Posterior cingulate gyrus (tissue), 11 donors: ENCODE measurements at places on chromosomes 13 and 19.

- no peak for DNase-seq
Observed at GRCh38 chr13:67228031-67228430, 2.1 kb downstream of the PCDH9 start.

DNA sequence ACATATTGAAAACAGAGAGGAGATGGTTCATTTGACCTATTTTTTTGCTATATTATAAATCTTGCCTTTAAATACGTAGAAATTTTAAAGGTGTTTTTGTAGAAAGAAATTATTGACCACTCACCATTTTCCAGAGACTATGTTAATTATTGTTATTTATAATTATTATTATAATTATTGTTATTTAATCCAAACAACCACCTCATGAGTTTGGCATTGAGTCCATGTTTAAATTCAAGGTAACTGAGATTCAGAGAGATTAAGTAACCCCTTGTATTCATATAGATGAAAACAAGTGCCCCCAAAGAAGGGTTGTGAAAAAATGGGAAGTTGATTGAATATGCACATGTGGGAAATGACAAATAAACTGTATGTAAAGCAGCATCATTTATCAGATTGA lies 692.5 kb upstream of the MIR17HG start:
- no peak for DNase-seq

DNA sequence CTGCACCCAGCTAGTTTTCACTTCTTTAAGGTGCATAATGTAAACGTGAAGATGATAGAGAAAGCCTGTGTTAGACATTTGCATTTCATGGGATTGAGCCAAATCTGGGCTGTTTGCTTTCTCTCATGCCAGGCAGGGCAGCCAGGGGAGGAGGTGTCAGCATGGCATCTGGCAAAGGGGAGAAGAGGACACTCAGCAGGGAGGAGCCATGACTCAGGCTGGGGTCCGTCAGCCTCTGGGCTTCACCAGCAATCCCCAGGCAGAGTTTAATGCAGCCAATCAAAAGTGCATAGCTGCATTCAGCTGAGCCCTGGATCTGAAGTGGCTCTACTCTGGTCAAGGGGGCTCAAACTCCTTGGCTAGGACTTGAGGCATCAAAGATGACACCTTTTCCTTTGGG lies 23.5 kb downstream of the EBPL start:
- no peak for DNase-seq

DNA sequence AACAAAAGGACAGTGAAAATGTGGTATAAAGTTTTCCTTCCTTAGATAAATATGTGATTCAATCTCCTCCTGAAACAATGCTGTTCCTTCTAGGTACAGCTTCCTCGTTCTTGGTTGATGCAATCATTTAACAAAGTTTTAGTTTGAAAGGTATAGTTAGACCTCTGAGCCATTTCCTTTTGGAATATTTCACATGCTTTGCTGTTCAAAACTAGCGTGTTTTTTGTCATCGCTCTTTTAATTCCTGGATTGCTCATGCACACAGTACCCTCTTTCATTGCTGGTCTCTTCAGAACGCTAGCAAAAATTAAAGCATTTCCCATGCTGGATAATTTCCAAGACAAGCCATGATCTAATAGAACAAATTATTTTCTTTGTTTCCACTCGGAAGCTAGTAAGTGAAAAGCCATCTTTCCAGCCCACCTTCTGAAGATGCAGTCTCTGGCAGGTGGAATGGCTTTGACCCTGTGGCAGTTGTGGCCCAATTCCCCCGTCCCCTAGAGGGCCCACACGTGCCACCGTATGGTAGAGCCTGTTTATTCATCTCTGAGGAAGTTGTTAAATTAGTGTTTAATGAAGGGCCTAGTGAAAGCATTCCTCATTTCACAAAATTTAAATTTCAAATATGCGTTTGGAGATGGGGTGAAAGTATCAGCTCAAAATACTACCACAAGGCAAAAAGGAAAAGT lies 1040.6 kb upstream of the SLC10A2 start:
- no peak for DNase-seq

DNA sequence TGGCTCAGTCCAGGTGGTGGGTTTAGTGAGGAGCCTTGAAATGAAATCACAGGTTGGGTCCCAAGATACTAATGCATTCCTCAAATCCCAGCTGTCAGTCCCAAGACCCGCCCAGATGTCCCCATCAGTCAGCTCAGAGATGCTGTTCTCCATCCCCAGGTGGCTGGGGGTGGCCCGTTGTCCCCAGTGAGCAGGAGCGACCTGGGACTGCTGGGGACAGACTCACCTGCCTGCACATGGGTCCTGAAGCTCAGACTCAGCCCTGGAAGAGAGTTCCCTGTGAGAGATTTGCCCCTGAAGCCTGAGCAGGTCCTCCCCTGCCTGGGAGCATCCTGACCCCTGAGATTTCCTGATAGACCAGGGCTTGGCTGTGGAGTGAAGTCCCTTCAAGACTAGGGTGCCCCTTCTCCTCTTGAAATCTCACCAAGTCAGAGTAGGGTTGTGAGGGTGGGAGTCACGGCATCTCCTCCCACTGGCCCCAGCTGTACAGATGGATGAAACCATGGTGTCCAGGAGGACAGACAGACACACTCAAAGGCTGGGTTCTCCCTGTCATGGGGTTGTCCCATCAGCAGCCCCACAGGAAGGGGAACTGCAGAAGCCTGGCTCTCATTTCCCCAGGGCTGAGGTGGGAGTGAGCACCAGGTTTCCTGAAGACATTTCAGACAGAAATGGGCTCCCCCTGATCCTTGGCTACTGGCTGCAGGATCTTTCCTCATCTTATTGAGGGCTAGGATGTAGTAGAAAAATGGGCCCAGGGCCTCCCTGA lies 14.4 kb downstream of the LILRA5 start:
- DNase-seq = no peak

- DNase-seq = no peak
Observed at GRCh38 chr13:32902874-32903273, 113.3 kb upstream of the KL start.

DNA sequence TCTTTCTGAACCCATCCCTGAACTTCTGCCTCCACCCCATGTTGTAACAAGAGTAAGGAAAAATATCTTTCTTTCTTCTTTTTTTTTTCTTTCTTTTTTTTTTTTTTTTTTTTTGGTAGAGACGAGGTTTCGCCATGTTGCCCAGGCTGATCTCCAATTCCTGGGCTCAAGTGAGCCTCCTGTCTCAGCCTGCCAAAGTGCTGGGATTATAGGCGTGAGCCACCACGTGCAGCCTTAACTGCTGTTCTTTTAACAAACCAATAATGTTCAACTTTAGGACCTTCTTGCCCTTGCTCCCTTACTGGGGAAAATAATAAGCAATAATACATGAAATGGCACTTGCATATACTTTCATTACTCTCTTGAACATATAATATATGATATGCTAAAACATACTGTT lies 19.6 kb downstream of the GPR183 start:
- DNase-seq = no peak

DNA sequence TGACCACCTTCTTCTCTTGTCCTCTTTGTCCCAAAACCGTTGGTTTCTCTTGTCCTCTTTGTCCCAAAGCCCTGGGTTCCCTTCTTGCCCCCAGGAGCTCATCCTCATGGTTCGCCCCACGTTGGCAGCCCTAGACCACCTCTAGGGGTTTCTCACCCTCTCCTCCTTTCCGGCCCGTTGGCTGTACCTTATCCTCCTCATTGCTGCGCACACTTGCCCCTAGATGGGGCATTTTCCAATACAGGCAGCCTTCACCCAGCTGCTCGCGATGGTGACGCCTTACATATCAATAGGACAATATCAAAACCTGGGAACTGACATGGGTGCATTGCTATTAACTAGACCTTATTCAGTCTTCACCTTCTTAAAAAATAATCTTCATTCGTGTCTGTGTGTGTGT lies 86.5 kb downstream of the IPO5 start:
- DNase-seq = no peak

GRCh38 chr13:39154041-39154440 lies 115.8 kb downstream of the NHLRC3 start:
- no peak for DNase-seq

DNA sequence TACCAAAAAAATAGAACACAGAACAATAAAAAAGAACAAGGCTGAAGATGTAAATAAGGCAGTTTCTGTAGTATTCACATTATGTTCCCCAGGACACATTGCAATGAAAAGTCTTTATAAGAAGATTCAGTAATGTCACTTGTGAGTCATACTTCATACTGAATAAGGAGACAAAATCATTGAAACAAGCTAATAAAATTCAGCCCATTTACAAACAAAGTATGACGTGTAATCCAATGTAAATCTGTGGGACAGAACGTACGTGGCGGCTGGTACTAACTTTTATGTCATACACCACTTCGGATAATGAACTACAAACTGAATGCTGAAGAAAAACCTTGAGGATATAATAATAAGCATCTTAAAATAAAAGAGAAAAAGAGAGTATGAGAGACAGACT lies 512.8 kb upstream of the MIR17HG start:
- no peak for DNase-seq

- no peak for DNase-seq
Observed at GRCh38 chr13:46010148-46010547, 42.4 kb downstream of the ZC3H13 start.

- DNase-seq = peak; percentile 62
Observed at GRCh38 chr19:18674616-18675015, 8.9 kb upstream of the CRTC1 start.

- no peak for DNase-seq
Observed at GRCh38 chr19:33375837-33376159, 2.3 kb downstream of the CEBPG start.

GRCh38 chr19:19422156-19422555 lies 16.7 kb downstream of the GATAD2A start:
- DNase-seq = peak; percentile 67

DNA sequence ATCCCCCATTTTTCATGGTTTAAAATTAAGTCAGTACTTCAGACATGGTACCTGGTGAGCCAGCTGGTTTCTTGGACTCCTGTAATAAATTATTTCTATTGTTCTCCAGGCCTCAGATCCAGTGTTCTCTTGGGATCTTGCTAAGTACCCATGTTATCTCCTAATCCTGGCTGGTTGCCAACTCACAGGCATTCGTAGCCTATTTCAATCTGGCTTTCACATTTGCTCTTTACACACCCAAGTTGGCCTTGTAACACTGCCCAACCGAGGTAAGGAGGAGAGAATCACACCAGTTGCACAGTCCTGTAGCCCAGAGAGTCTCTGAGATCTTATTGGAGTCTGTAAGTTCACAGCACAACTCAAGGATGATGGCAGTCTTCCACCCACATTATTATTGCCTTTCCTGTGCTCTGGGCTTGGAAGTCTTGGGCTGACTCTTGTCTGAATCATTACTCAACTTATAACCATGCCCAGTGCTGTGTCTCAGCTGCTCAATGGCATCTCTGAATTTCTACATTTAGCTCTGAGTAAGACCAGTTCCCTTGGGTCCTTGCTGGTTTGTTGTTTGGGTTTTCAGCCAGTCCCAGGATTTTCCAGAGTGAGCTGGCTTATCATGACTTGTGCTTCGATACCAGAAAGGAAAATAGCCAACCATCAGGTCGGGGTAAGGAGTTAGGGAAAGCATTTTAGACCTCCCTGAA lies 76.6 kb upstream of the KLF12 start:
- DNase-seq = no peak

DNA sequence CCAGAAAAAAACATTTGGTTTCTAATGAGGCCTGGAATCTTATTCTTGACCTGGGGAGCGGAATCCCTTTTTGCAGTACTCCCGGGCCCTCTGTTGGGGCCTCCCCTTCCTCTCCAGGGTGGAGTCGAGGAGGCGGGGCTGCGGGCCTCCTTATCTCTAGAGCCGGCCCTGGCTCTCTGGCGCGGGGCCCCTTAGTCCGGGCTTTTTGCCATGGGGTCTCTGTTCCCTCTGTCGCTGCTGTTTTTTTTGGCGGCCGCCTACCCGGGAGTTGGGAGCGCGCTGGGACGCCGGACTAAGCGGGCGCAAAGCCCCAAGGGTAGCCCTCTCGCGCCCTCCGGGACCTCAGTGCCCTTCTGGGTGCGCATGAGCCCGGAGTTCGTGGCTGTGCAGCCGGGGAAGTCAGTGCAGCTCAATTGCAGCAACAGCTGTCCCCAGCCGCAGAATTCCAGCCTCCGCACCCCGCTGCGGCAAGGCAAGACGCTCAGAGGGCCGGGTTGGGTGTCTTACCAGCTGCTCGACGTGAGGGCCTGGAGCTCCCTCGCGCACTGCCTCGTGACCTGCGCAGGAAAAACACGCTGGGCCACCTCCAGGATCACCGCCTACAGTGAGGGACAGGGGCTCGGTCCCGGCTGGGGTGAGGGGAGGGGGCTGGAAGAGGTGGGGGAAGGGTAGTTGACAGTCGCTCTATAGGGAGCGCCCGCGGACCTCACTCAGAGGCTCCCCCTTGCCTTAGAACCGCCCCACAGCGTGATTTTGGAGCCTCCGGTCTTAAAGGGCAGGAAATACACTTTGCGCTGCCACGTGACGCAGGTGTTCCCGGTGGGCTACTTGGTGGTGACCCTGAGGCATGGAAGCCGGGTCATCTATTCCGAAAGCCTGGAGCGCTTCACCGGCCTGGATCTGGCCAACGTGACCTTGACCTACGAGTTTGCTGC lies at the start of gene ICAM4:
TSS of gene ICAM4 (plus strand) at position 153 of the 935 bp plus-strand sequence. CDS start at position 211, 58 bp downstream.
- DNase-seq = no peak

DNA sequence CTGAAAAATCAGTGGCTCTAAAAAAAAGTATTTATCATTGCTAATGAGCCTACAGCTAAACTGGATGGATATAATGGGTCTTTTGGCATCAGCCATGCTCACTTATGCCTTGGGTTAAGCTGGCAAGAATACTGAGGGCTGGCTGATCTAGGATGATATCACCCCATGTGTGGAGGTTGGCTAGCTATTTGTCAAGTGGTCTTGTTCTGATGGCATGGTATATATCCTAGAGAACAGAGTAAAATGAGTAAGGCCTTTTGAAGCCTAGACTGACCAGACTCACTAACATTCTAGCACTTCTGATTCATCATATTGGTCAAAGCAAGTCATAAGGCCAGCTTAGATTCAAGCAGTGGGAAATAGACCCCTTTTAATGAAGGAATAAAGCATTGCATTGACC lies 383.0 kb downstream of the SLITRK1 start:
- DNase-seq = no peak

DNA sequence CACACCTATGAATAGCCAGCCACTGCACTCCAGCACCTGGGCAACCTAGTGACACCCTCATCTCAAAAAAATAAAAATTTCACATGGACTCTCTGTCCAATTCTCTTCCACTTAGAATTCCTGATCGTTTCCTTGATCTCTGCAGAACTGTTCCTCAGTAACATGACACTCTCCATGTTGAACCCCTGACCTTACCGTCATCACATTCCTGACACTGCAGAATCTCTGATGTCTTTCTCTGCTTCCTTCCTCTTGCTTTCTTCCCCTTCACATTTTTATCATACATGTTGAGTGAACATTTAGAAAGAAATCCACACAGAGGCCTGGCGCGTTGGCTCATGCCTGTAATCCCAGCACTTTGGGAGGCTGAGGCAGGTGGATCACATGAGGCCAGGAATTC lies 15.0 kb downstream of the ZNF114 start:
- no peak for DNase-seq

DNA sequence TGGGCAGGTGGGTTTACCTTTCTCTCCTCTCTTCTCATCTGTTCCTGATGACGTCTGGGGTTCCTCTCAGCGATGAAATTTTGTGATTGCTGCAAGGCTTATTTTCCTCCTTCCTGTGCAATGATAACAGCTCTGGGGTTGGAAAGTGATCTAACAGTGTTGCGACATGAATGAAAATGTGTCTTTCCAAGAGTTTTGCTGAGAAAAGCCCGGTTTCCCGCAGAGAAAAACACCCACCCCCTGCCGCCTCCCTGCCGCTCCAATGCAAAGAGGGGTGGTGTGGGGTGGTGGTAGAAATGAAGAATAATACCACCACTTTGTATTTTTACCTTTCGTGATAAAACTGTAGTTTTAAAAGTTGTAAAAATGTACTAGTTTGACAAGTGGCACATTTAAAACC lies 232.0 kb downstream of the OLFM4 start:
- DNase-seq = no peak

- no peak for DNase-seq
Observed at GRCh38 chr13:112791663-112792440, 102.0 kb downstream of the ATP11A start.
